Stimulated activated CD8-positive, alpha-beta memory T cell treated with anti-CD3 and anti-CD28 coated beads, Interleukin-7, amount 100 ng/mL, for 1 hour (primary cell): ENCODE measurements at places on chromosomes 3 and 15.

GRCh38 chr3:71152892-71153265 lies 430.6 kb downstream of the FOXP1 start:
- no peak for DNase-seq

DNA sequence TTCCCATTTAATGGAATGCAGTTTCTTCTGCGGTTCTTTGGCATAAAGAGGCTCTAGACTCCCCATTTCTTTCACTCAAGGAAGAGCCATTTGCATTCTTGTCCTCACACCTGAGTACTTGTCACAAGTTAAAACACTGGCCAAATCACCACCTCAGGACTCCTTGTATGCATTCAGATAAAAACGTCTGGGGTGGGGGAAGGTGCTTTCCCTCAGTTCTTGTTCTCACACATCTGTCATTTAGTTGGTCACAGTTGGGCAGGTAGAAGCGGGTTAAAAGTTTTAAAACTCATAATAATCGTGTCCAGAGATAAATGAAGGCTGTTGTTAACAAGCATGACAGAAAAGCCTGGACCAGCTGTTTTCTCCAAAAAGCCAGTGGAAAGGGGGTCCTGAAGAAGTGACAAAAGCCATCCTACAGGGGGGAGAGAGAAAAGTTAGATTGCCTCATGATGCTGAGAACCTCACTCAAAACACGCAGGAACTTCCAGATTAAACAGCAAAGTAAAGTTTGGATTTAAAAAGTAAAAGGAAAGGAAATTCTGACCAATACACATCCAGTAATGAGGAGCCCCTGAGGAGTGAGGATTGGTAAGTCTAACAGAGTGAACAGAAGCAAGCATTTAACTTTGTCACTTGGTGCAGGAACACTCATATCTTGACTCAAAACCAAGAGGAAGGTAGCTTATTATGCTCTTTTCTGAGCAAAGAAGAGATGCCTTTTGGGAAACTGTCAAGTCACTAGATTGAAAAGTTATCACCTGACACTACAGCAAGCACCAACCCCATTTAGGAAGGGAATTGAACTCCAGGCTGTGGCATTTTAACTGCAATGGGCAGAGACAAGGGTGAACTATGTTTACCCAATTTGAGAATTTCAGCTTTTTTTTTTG lies 2.8 kb downstream of the BCL2L10 start:
- no peak for DNase-seq

DNA sequence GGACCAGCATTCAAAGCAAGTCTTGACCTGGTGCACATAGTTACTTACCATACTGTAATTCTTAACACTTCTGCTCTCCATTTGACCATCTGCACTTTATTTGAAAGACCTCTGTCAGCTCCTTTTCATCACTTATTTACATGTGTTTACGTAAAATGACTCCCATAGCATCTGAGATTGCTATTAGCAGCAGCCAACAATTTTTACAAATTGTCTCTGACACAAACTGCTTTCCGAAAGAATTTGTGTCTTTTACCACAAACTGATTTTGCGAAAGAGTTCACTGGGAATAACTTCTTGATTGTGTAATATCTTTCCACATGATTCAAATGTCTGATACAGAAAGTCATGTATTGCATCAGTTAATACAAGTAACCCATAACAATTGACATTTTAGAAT lies 144.1 kb upstream of the PEX5L start:
- no peak for DNase-seq

GRCh38 chr3:136783708-136784191 lies 31.6 kb upstream of the STAG1 start:
- DNase-seq: no peak

DNA sequence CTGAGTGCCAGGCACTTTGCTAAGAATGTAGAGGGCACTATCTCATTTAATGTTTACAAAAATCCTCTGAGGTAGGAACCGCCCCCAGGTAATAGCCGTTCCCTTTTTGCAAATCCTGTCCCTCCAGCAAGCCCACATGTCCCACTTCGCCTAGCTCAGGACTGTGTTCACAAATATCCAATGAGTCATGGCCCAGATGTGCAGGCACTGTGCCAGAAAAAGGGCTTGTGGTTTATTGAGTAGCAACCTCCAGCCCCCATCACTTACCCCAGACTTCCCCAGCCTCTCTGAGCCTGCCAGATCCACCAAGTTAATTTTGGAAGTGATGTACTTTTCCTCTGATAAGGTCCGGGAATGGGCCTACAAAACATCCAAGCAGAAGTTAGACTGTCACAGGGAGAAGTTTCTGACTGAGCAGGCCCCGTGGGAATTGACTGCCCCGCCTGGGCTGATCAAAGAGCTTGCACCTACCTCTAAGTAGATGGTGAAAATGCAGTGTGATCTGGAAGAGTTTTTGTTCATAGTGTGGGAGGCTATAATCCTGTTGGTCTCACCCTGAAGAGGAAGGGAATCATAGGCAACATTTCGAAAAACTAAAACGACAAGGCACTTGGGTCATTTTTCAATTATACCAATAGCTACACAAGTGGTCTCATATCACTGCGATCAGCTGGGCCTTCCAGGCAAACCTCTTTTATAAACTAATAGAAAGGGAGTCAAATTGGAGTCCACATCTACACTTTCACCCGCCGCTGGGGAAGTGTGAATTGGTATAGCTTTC lies 15.7 kb downstream of the KIF9 start:
- peak; percentile 31 for DNase-seq

DNA sequence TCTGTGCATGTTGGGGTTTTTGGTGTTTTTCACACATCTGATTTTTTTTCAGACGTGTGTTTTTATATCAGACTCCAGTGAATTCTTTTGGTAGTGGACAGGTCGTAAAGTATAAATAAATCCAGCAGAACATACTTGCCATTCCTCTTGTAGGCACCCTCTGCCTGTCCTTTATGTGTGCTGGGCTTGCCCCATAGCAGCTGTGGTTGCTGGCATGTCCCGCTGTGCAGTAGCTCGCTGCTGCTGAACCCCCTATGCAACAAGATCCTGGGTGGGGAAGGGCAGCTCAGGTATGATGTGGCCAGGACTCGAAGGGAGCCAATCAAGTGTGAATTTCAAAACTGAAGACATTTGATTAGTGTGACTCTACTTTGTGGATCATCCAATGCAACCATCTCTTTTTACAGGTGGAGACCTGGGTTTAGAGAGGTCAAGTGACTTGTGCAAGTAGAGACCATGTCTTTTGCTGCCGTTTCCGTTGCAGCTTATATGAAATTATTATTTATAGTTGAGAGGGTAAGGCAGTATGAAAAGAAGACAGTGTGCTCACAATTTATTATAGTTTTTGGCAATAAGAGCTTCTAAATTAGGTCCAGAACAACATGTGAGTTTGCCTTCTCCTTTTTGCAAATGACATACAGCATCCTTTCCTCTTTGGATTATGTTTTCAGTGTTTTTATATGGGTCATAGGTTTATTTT lies 350.8 kb upstream of the C2CD4B start:
- no peak for DNase-seq

GRCh38 chr3:143443851-143444331 lies 324.3 kb downstream of the CHST2 start:
- no peak for DNase-seq

GRCh38 chr3:89380016-89380415 lies 272.6 kb downstream of the EPHA3 start:
- no peak for DNase-seq

DNA sequence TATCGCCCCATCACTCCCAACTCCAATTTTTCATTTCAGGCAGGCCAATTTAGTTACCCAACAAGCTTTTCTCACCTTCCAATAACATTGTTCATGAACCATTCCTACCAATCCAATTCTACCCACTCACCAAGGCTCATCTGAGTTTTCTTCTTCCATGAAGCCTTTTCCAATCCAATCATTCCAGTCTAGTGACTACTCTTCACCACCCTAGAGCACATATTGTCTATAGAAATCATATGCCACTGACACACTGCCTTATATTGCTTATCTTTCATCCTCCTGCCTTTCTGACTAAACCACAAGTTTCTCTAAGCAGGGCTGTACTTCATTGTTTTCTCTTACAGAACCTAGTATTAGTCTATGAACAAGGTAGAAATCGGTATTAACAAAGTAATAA lies 11.4 kb downstream of the CCDC14 start:
- DNase-seq: no peak

GRCh38 chr3:197542741-197543454 lies 12.9 kb downstream of the BDH1 start:
- DNase-seq: no peak

DNA sequence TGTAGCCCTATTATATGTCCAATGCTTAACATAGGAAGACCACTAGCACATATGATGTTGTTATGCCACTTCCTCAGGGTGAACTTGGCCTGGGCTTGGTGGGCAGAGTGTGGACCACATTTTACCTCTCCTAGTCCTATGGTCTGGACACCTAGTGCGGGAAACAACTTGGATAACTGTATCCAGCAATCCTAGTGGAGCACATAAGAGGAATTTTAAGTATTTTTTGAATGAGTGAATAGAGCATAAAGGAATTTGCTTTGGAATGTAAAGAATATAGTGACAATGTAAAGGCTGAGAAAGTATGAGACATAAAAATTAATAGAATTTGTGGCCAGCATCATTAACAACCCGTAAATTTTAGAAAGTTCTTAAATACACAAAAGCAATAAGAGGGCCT lies 528.9 kb downstream of the IGSF11 start:
- DNase-seq: no peak

DNA sequence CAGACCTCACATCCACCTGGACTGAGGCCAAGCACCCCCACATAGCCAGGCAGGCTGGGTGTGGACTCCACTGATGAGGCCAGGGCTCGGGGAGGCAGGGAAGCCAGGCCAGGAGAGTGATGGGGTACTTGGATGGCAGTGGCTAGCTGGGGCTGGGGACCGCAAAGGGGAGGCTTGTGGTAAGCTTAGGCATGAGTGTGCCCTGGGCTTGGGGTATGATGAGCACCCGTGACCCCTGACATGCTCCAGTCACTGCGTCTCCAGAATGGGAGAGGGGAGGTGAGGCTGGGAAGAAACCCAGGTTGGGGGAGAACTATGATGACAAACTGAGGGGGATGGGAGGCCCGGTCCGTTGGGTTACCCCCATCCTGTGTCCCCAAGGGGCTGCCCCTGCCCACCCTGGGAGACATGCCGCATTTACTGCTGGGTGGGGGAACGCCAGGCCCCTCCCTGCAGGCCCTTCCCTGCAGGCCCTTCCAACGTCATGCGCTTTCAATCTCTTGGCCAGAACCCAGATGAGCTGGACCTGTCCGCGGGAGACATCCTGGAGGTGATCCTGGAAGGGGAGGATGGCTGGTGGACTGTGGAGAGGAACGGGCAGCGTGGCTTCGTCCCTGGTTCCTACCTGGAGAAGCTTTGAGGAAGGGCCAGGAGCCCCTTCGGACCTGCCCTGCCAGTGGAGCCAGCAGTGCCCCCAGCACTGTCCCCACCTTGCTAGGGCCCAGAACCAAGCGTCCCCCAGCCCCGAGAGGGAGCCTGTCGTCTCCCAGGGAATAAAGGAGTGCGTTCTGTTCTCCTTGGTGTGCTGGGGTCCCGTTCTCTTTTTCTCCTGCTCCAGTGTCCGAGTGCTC lies 34.1 kb downstream of the TSPAN3 start:
- DNase-seq: no peak

GRCh38 chr3:185656321-185656840 lies 70.3 kb downstream of the SENP2 start:
- no peak for DNase-seq

GRCh38 chr3:59559721-59560435 lies 510.1 kb upstream of the CFAP20DC start:
- DNase-seq: no peak

DNA sequence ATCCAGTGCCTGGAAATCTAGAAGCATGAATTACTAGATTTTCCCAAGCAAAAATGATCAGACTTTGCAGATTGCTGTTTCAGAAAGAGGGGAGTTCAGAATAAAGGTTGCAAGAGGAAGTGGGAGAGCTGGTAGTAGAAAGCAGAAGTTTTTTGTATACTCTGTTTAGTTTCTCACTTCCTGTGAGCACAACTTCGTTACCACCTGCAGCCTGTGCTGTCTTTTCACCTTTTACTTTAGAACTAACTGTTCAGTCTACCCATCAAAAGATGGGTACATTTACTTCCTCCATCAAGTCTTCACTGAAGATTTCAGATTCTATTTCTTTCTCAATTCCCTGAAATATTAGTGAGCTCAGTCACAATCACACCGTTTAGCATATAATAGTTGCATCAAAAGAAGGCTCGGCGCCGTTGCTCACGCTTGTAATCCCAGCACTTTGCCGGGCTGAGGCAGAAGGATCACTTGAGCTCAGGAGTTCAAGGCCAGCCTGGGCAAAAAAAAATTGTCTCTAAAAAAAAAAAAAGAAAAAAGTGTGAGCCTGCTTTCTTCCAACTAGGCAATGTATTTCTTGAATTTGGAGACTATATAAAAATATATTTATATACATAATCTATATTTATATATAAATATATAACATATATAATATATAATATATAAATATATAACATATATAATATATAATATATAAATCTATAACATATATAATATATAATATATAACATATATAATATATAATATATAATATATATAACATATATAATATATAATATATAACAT lies 1.8 kb upstream of the CEP97 start:
- DNase-seq: no peak

GRCh38 chr15:55907797-55908196 lies 85.6 kb downstream of the NEDD4 start:
- DNase-seq: no peak

- DNase-seq: peak; percentile 11
Measured at GRCh38 chr15:68930268-68931022, at the start of gene SPESP1. Gene SPESP1 (plus strand): TSS chr15:68930525. CDS start chr15:68930654, 129 bp downstream.

- DNase-seq: no peak
Measured at GRCh38 chr15:79778378-79778990, 118.3 kb downstream of the MTHFS start.

GRCh38 chr3:101163554-101163953 lies 156.8 kb downstream of the IMPG2 start:
- no peak for DNase-seq

GRCh38 chr15:88649286-88649733 lies 10.5 kb downstream of the ISG20 start:
- no peak for DNase-seq

- no peak for DNase-seq
Measured at GRCh38 chr15:88331291-88331690, 74.8 kb upstream of the NTRK3 start.

- DNase-seq: no peak
Measured at GRCh38 chr3:170132335-170132734, 49.2 kb downstream of the PHC3 start.

- DNase-seq: no peak
Measured at GRCh38 chr3:56620371-56620770, 62.7 kb downstream of the TASOR start.

GRCh38 chr3:197736010-197736490 lies 654 bp downstream of the RUBCN start:
- DNase-seq: no peak

- DNase-seq: no peak
Measured at GRCh38 chr3:114586119-114586518, 292.3 kb downstream of the TIGIT start.

GRCh38 chr3:181770296-181770695 lies 58.6 kb downstream of the SOX2 start:
- no peak for DNase-seq
